ENCODE measurements at places on chromosomes 3 and 15. TPM values are rescaled to one million over a fixed set of nuclear protein-coding genes. Genes with fewer than 3 reads are reported as not detected.

DNA sequence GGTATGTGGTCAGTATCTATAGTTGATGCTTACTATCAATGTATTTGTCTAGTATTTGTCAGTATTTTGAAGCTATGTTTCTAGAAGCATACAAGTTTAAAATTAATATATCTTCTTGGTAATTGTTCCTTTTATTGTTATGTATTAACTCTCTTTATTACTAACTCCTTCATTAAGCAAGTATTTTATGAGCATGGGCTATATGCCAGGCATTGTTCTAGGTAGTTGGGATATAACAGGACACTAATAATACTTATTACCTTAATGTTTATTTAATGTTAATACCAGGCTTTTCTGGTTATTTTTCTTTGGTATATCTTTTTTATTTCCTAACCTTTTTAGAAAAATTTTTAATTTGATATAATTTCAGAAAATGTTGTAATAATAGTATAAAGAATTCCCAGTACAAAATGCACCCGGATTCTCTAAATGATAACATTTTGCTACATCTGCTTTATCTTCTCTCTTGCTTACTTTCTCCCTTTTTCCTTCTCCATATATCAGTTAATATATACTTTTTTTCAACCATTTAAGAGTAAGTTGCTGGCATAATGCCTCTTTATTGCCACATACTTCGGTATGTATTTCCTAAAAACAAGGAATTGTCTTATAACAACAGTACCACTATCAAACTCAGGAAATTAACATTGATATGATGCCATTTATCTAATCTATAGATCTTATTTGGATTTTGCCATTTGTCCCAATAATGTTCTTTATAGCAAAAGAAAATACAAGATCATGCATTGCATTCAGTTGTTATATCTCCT lies 30.9 kb downstream of the LRRC49 start:
- DNase-seq, result no peak

DNA sequence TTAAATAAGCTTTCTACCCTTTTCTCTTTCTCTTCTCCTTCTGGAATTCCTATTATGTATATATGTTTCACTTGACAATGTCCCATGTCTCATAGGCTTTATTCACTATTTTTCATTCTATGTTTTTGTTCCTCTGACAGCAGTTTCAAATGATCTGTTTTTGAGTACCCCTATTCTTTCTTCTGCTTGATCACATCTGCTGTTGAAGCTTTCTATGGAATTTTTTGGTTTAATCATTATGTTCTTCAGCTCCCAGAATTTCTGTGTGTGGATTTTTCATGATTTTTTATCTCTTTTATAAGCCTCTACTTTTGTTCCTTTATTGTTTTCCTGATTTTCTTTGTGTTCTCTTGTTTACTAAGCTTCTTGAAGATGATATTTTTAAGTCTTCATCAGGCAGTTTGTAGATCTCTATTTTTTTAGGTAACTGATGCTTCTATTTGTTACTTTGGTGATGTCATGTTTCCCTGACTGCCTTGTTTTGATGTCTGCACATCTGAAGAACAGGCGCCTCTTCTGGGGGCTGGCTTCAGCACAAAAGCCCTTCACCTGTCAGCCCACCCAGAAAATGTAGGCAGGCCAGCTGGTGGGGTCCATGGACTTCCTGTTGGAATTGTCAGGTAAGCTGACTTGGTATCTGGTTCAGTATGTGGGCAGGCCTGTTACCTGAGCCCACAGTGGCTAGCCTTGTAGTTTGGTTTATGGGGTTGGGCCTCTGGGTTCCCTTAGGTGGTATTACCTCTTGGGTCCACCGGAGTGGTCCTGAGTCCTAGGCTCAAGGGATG lies 15.8 kb downstream of the FAM227B start:
- no peak for DNase-seq

GRCh38 chr3:185187391-185187790 lies 34.5 kb upstream of the C3orf70 start:
- DNase-seq, result no peak

DNA sequence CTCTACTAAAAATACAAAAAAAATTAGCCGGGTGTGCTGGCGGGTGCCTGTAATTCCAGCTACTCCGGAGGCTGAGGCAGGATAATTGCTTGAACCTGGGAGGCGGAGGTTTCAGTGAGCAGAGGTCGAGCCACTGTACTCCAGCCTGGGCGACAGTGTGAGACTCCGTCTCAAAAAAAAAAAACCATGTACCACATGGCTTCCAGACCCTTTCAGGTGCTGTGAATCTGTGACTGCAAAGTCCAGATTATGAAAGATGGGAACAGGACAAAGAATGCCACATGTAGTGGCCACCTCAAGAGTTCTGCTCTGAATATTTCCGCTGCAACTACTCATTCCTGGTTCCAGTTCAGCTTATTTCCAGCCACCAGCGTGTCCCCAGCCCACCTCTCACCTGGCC lies 8.4 kb upstream of the DCAF1 start:
- DNase-seq, result no peak

DNA sequence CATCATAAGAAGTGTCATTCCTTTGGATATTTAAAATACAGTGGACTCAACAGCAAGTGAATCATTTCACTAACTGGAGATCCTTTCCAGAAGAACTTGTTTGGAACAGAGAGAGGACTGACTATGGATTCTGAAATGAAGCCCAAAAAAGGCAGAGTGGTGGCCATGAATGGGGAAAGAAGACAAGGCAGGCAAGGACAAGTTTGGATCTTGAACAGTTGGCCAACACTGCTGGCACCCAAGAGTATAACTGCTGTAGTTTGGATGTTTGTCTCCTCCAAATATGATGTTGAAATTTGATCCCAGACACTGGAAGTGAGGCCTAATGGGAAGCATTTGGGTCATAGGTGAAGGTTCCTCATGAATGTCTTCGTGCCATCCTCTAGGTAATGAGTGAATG lies 686.9 kb downstream of the GRM7 start:
- no peak for DNase-seq

DNA sequence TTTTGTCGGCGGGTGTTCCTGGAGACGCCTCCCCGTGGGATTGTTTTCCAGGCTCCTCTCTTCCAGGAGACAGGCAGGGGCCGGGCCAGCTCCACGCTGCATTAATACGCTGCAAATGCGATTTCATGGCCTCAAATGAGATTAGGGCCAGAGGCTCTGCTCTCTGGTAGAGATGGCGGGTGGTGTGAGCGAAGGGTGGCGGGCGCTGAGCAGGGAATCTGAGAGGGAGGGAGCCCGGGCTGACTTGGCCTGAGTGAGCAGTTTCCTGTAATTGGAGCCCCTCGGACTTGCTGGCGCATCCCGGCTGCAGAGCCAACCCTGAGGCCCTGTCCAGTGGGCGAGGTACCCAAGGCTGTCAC lies 7.4 kb upstream of the CCDC33 start:
- DNase-seq, result no peak

DNA sequence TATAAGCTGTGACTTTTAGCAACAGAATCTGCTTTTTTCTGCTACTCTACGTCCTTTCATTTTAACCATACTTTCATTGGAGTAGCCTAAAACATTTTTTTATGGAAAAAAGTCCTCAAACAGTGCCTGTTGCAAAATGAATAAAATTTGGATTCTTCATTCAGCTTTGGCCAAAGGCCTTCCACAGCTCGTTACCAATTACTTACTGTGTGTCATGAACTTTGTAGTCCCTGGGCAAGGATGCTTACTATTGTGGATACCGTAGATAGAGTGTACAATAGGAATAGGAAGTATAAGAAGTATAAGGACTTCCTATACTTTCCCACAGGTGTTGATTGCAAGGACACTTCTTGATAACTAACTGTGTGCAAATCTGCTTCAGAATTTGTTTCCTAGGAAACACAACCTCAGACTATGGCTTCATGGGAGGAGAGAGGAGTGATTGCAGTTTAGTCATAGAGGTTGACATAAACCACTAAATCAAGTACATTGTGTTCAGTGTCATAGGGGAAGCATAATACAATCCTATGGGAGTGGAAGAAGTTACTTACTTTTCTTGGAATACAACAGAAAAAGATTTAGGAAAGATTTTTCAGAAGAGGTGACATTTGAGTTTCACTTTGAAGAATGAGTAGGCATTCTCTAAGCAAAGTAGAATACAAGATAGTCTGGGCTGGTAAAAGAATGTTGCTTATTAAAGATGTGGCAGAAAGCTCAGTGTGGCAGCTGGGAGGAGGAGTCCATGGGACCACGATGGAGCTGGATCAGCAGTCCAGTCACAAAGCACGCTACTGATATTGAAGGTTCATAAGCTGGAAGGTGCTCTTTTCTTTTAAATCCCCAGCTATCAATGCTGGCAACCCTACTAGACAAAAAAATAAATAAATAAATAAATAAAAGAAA lies 309.7 kb upstream of the TPRG1 start:
- DNase-seq, result no peak

HTR3E gene
- total RNA-seq, result not detected

GNAT1 gene
- 0.24 TPM for total RNA-seq
